Fibroblast of skin of abdomen (primary cell): ENCODE measurements at places on chromosomes 7 and 10.

GRCh38 chr10:75651417-75651816 lies 220.0 kb downstream of the LRMDA start:
- DNase-seq, result no peak

DNA sequence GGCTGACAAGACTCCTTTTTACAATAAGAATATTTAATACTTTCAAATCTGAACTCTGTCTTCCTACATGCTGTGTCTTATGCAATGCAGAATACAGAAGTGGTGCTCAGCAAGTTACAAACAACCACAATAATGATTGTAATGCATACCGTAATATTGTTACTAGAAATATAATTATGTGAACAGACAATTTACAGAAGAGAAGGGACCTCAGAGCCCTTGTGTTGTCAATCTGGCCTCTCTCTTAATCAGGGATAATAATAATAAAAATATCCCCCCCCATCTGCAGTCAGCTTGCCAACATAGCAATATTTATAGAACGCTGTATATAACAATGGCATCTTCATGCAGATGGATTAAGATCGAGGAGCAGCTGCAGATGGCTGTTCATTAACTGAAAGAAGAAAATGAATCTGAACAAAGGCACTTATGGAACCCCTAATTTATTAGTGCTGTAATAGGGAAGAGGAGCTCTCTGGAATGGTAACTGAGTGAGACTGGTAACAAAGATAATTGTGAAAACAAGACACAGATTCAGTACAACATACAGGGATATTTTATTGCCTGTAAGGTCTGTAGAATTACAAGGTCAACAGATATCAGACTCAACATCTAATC lies 106.3 kb downstream of the TMEM26 start:
- DNase-seq, result no peak

GRCh38 chr10:129417870-129418269 lies 49.2 kb upstream of the MGMT start:
- DNase-seq, result no peak

DNA sequence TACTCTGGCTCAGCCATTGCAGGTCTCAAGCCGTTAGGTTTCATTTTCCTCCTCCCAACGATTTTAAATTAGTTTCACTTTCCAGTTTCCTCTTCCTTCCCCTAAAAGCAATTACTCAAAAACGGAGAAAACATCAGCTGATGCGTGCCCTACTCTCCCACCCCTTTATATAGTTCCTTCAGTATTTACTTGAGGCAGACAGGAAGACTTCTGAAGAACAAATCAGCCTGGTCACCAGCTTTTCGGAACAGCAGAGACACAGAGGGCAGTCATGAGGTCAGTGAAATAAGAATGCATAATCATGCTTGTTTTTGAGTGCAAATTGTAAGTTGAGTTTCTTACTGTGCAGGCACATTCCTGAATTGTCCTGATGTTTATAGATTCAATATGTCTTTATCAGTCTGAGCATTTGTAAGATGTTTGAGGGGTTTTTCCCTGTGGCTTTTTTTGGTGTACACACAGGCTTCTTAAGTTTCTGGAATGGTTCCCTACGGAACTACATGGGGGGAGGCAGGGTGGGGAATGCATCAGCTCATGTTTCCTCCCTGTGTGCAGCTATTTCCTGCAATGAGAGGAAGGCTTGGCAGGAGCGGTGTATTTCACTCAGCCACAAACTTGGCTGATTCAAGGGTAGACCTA lies at the start of gene IFIT3:
IFIT3 (plus strand) TSS at position 195 of the 639 bp plus-strand sequence; CDS start at position 272, 77 bp downstream.
- DNase-seq, result peak; percentile 98

DNA sequence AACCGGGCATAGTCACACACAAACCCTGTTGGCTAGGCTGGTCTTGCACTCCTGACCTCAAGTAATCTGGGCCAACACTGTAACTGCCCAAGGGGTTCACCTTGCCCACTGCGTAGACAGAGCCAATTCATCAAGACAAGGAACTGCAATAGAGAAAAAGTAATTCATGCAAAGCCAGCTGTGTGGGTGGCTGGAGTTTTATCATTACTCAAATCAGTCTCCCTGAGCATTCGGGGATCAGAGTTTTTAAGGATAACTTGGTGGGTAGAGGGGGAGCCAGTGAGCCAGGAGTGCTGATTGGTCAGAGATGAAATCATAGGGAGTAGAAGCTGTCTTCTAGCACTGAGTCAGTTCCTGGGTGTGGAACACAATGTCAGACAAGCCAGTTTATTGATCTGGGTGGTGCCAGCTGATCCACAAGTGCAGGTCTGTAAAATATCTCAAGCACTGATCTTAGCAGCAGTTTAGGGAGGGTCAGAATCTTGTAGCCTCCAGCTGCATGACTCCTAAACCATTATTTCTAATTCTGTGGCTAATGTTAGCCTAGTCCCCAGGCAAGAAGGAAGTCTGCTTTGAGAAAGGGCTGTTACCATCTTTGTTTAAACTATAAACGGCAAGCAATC lies 15.6 kb upstream of the FXYD4 start:
- peak; percentile 6 for DNase-seq

DNA sequence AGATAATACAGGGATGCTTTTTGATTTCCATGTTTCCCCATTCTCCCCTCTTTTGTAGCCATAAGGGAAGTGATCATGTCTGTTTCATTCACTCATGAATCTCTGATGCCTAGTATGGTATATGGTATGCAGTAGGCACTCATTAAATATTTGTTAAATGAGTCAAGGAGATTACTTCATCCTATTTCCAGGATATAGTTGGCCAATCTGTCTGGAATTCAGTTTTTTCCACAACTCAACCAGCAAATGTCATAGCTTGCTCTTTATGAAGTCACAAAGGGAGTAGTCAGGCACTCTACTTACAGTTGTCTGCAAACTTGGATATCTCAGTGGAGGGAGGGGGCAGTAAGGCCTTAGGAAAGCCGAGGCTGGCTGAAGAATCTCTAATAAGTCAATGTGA lies 853.6 kb downstream of the LRMDA start:
- peak; percentile 89 for DNase-seq

DNA sequence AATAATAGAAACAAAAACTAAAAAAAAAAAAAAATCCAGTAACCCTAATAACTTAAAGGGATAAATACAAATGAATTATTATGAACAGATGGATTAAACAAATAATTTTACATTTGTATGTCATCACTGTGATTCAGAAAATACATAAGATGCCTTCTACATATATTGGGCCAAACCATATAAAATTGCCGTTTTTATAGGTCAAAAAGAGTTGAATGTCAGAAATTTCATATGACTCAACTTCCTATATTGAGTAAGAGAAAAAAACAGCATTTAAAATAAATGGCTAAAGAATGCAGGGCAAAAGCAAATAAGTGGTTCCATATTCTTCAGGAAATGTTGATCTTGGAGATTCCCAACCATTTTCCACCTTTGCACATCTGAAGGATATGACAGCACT lies 9.4 kb downstream of the SLC35B4 start:
- DNase-seq, result peak; percentile 56

DNA sequence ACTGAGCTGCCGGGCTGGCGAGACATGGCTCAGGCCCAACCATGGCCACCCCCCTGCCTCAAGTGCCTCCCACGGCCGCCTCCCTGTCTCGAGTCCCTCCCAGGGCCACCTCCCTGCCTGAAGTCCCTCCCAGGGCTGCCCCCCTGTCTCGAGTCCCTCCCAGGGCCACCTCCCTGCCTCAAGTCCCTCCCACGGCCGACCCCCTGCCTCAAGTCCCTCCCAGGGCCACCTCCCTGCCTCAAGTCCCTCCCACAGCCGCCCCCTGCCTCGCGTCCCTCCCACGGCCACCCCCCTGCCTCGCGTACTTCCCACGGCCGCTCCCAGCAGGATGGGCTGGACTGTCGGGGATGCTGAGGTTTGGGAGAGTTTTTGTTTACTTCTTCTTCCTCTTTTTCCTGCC lies 462.5 kb downstream of the PTPRN2 start:
- no peak for DNase-seq

GRCh38 chr7:23277359-23277989 lies 21.7 kb upstream of the MALSU1 start:
- DNase-seq, result peak; percentile 63

DNA sequence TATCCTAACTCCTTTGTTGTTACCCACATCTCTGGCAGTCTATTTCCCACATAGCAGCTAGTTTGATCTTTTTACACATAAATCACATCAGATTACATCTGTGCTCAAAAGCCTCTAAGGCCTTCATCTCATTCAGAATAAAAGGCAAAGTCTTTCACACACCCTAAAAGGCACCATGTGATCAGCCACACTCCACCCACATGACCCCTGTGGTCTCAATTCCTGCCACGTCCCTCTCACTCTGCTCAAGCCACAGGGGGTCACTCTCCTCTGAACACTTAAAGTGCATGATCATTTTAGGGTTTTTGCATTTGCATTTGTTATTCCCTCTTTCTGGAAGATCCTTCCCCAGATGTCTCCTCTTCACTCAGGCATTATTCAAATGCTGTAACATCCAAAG lies 30.8 kb downstream of the ELAPOR2 start:
- DNase-seq, result no peak

DNA sequence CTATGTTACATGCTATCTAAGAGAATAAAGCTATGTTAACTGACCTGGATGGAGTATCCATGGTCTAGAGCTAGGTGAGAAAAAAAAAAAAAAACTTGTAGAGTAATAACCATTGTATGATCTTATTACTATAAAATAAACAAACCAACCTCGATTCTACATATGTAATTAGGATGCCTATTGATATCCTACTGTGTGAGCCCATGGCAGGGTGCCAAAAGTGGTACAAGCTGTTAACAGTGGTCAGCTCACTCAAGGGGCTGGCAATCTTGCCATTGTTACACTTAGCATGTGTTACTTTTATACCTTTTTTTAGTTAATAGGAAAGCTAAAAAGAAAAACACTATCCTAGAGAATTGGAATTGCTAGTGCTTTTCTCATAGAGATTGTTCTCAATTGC lies 13.5 kb upstream of the IL6 start:
- no peak for DNase-seq
